ENCODE measurements at places on chromosomes 13 and 19.

GRCh38 chr13:97974773-97975172 is 21.3 kb downstream of the IPO5 start:
- no peak for DNase-seq

DNA sequence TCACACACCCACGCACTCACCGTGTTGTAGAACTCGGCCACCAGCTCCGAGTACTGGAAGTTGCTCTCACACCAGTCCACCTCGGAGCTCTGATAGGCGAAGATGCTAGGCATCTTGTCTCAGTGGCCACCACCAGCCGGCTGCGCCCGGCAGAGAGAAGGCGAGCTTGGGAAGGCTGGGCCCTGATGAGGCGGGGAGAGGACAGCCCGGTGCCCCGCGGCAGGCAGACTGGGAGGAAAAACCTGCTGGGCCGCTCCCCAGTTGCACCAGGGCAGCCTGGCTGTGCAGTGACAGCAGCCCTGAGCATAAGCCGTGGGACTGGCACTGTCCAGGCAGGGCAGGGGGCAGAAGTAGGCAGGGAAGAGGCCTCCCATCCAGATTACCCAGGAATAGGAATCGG is at the start of gene ACER1:
ACER1 (minus strand) TSS at position 174 of the 400 bp plus-strand sequence; CDS start at position 113, 61 bp downstream.
- DNase-seq = no peak

DNA sequence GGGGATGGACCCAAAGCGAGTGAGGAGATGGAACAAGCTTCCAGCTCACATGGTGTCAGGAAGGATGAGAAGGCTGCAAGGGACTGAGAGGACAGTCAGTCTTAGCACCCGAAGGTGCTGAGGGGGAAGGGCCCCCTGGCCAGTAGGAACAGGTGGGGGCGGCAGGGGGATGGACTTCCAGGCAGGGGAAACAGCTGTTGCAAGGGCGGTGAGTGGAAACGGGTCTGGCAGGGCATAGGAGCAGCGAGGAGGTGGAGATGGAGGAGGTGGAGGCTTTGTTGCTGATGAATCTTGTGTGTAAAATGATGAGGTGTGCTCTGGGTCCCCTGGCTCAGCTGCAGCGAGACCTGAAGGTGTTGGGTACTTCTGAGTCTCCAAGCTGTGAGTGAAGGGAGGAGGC is 1.2 kb downstream of the MAP1S start:
- no peak for DNase-seq

- DNase-seq = peak; percentile 28
Observed at GRCh38 chr19:23098988-23099387, 17.8 kb upstream of the ZNF730 start.

GRCh38 chr19:30656520-30657100 is 284.4 kb downstream of the ZNF536 start:
- DNase-seq = no peak

DNA sequence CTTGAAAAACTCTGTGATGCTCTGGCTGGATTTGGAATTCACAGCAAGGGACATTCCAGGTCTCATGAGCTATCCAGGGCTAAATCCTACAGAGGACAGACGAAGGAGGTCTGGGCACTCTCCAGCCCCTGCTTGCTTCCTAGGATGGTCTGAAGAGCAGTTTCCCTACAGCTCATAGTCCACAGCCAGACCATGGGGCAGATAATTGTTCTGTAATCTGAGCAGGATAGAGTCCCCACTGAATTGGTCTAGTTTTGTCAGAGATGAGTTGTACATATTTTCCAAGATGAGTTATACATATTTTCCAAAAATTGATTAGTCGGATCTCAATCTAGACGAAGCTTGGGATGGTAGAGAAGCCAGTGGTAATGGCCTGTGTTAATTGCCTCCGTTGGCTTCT is 75.6 kb downstream of the C13orf42 start:
- no peak for DNase-seq

- DNase-seq = no peak
Observed at GRCh38 chr13:20363172-20363571, 131.1 kb upstream of the GJB6 start.

DNA sequence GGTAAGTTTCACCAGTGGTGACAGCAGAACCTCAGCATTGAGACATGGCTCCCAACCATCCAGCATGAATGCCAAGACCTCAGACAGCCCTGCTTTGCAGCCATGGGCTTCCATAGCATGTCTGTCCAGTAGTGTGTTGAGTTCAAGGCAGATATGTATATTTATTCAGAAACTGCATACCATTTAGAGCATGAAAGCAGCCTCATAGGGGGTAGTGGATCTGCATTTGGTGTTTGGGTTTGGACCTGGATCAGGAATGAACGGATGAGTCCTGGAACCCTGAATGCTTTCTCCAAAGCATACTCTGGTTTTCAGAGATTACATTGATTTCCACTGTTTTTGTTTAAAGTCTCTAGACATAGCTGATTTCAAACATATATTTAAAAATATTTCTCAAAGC is 114.3 kb downstream of the ESD start:
- DNase-seq = no peak
